Activated T-cell treated with anti-CD3 and anti-CD28 coated beads, Interleukin-2, amount 50 U/mL, for 4 hours (primary cell): ENCODE measurements at places on chromosomes 6 and 20. TPM values are rescaled to one million over a fixed set of nuclear protein-coding genes. Genes with fewer than 3 reads are reported as not detected.

FOXA2 gene
- not detected for total RNA-seq

FAM209B gene
- 0.40 TPM for total RNA-seq

GRCh38 chr6:142322504-142323198, 20.8 kb downstream of the ADGRG6 start:
- no peak for DNase-seq

GRCh38 chr6:132614554-132614953, 9.5 kb downstream of the TAAR2 start:
- DNase-seq: no peak

DNA sequence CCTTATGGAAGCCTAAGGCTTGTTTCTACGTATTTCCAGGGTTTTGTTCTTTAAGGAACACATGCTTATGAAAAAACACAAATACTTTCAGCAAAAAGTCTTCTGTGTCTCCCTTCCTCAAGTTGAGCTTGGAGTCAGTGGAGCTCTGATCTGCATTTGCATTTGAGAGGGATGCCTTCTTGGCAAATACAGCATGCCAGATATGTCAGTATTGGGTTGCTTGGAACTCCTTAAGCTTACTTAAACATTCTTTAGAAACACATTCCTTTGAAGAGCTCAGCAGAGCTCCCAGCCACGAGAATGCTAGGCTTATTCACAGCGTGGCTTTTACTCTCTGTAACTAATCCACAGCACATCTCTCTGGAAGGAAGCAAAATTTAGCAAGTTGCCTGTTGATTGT, 68.3 kb downstream of the ANKRD6 start:
- no peak for DNase-seq

GRCh38 chr6:17472653-17473183, 79.3 kb downstream of the CAP2 start:
- no peak for DNase-seq

- no peak for DNase-seq
These were observed 38.9 kb upstream of the HIVEP1 start for GRCh38 chr6:11973238-11973637.

DNA sequence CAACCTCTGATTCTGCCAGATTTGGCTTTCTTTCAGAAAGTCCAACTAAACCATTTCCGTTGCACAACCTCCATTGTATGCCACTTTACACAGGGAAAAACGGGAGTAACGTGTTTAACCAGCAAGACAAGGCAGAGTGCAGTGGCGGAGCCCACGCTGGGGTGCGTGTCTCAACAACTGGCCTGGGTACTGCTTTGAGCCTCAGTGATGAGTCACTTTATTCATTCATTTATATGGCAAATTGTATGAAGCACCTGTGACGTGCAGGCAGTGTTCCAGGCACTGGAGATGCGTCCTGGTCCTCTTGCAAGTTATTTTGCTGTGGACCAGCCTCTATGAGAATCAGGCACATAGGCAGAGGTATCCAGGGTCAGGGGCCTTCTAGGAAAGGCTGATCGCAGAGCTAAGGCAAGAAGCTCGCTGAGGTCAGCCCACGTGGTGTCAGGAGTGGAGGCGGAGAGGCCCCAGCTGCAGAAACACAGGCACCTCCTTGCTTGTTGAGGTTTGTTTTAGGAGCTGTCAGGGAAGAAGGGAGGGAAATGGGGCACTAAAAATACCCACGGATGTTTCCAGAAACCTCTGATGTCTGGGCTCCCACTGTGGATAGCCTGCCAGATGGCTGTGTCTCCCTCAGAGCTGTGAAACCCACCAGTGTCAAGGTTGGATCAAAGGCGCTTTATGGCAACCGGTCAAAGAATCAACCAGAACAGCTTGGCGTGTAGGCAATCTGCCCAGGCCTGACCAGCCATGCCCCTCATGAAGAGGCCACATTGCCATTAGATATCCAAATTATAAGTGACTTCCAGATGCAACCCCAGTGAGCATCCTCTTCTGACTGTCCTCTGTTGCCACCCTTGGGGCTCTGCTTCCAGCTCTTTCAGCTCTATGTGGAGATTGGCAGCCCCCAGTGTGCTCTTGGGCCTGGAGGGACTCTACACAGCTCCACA, 157.2 kb downstream of the CD83 start:
- DNase-seq: no peak

DNA sequence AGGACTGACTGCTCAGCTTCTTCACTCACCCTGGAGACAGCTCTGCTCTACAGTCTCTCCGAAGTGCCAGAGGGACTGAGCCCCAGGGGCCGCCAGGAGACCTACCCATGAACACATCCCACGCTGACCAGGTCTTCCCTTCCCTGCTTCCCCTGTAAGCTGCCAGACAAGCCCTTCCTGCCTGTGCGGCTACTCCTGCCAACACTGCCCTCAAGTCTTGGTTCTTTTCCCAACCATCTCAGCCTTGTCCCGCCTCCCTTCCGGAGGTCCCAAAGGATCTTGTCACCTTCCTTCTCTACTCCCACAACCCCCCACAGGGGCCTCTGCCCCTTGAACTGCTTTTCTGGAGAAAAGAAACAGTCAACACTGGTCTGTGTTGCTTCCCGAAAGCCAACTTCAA, 15.0 kb downstream of the CPNE5 start:
- no peak for DNase-seq

- DNase-seq: no peak
These were observed at the start of gene SCGN for GRCh38 chr6:25652007-25652515. SCGN (plus strand) TSS chr6:25652215; CDS start chr6:25652404, 189 bp downstream.

PPP2R5D gene
- 32.9 TPM for total RNA-seq

CST4 gene
- total RNA-seq: not detected

- DNase-seq: no peak
These were observed 154.3 kb downstream of the MRPL14 start for GRCh38 chr6:43972913-43973300.

DNA sequence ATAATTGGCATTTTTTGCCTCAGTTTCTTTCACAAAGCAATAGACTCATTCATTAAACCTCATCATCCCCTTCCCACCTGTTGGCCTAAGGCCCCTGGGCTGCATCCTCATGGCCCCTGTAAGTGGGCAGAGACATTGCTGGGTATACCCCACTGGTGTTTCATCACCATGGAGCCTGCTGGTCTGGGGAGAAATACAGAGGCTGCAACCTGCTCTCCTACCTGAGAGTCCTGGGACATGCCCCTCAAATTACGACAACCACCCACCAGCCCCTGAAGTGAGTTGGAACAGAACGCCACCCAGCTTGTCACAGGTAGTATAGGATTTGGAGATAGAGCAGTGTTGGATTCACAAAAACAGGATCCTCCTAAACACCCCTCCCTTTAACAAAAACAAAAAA, 190.8 kb downstream of the ANKRD60 start:
- DNase-seq: no peak

TPX2 gene
- 8.0 TPM for total RNA-seq

DNA sequence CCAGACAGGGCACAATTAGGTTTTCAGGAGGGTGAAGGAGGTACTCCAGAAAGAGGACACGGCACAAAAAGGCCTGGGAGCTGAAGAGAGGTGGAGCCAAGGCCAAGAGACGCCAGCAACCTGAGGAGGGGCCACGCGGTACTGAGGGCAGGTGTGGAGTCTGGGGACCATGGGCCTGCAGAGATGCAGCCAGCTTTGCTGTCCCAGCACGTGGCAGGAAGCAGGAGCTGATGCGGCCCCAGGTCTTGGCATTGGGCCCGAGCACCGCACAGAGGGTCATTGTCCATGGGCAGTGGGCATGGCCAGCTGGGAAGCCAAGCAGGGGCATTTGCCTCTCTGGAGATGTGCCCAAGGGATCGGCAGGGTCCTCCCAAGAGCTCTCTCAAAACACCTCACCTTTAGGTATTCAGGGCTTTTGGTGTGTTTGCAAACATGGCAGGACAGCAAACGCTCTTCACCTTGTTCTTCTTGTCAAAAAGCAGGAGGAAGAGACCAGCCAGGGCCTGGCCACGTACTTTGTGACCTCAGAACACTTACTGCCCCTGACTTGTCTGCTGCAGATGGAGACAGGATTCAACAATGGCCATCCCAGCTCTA, 1.4 kb upstream of the BPIFB1 start:
- DNase-seq: no peak

GRCh38 chr20:49675368-49676151, 38.1 kb downstream of the B4GALT5 start:
- DNase-seq: no peak

GRCh38 chr6:154388803-154389202, 32.2 kb upstream of the IPCEF1 start:
- DNase-seq: no peak

ENPP5 gene
- total RNA-seq: not detected

DNA sequence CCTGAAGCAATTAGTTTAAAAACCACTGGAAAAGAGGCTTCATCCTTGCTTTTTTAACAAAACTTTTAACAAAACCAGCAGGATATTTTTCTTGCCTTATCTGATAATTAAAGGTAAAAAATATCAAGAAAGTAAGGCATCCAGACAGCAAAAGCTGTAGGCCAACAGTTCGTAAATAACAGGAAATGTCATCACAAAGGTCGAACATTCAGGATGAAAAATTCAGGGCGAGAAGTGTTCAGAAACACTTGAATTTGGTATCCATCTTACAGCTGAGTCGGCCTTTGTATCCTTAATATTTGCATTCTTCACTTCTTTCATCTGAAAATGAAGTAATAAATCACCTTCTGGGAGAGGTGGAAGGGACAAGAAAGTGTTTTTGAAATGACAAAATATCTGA, 8.2 kb upstream of the FILIP1 start:
- DNase-seq: no peak

DNA sequence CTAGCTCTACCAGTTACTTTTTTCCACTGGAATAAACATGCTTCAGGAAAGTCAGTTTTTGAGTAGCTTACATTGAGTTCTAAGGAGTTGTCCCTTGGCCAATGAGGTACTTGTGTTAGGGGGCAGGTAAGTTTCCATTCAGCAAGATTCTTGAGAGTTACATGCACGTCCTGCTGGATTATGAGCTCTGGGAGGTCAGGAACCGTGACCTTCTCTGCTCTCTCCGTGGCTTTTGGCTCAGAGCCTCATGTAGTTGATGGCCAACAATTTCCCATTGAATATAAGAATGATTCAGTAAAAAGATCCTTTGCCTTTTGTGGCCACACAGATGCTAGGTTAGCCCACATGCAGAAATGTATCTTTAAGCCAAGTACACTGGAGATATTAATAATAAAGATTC, 181.8 kb upstream of the RALGAPA2 start:
- no peak for DNase-seq

- no peak for DNase-seq
These were observed 516.8 kb upstream of the MARCKS start for GRCh38 chr6:113340371-113340770.

DNA sequence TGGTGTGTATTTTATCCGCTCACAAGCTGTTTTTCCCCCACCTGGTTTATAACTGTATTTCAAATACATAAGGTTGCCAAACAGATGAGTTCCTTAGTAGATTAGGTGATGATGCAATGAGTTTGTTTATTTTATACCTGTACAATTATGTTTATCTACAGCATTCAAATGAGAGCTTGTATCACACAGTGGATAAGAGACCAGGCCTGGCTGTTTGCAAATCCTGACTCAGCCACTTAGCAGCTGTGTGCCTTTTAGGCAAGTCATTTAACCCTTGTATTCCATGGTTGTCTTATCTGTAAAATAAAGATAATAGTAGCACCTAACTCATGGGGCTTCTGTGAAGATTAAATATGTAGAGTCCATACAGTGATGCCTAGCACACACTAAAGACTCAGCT, 143.7 kb downstream of the MOXD1 start:
- no peak for DNase-seq

- DNase-seq: no peak
These were observed 86.6 kb upstream of the PAX1 start for GRCh38 chr20:21618759-21619416.

HCK gene
- total RNA-seq: 0.13 TPM

RRP36 gene
- 100 TPM for total RNA-seq

RAD21L1 gene
- total RNA-seq: not detected

RIN2 gene
- total RNA-seq: not detected

DNA sequence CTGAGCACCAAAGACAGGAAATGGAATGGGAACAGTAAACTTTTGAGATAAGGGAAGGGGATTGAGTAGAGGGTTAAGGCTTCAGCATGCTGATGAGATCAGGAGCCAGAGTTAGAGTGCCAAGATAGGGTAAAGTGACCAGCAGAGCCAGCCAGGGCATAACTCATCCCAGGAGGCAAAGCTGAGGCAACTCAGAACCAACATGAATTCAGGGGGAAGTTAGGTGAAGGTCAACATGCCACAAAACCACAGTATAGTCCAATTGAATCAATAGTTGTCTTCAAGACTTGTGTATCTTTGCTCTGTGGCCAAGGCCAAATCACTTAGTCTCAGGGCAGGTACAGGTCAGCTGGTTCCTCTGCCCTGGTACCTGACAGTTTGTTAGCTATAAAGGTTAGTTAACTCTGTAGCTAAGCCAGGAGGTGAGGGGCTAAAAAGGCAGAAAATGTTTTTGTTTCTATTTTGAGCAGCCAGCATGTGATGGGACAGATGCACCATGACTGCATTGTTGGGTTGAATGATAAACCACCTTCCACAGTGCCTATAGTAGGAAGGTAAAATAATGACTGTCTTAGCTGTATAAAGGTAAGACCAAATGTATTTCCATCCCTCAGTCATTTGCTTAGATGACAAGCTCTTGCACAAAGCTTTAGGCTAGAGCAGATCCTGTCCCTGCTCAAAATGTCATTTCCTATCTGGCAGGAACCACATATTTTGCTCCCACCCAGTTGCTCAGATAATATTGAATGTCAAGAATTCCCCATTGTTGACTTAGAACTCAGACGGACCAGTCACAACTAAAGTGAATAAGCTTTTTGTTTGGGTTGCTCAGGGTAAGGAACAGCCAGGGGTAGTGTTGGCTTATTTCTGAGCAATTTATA, 15.8 kb downstream of the RNF8 start:
- DNase-seq: no peak

GHRH gene
- not detected for total RNA-seq

DNA sequence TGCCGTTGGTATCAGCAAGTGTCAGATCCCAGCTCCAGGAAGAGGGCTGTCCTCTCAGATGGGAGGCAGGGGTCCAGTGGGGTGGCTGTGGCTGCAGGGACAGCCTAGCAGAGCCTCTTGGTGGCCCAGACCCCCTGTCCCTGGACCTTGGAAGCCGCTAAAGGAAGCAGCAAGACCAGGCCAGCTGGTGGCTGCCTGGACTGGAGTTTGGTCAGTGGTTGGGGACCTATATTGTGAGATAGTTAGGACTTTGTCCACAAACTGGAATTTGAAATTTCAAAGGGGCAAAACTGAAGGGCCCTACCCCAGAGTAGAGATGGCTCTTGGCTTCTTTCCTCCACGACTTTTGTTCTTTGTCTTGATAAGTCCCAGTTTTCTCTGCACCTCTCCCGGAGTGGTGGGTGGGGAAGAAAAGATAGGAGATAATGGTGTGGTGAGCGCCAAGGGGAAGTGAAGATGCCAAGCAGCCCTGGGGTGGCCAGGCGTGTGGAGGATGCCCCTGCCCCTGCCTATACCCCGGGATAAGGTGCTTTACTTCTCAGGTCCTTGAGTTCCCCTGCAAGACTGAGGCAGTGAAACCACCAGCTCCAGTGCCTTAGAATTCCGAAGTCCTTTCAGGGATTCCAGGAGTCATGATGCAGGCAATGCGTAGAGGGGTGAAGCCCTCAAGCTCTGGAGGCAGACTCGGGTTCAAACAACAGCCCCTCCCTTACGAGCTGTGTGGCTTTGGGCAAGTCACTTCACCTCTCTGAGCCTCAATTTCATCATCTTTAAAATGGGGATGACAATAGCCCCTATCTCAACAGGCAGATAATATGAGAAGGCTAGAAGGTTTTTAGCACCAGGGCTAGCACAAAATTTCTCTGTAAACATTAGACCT, 40.2 kb downstream of the HNF4A start:
- DNase-seq: no peak

GRCh38 chr6:36442103-36442670, 467 bp downstream of the PXT1 start:
- DNase-seq: no peak

GRCh38 chr6:127023001-127023778, 95.3 kb upstream of the RSPO3 start:
- no peak for DNase-seq
